Mucosa of descending colon (tissue), 3 donors: ENCODE measurements at places on chromosomes 5 and 9. TPM values are rescaled to one million over a fixed set of nuclear protein-coding genes. Genes with fewer than 3 reads are reported as not detected.

The SLC34A1 gene
- total RNA-seq, result not detected

The SH3GL2 gene
- total RNA-seq, result 0.63 TPM

- no peak for DNase-seq
Measured at GRCh38 chr9:6224393-6225154, 9.0 kb downstream of the IL33 start.

DNA sequence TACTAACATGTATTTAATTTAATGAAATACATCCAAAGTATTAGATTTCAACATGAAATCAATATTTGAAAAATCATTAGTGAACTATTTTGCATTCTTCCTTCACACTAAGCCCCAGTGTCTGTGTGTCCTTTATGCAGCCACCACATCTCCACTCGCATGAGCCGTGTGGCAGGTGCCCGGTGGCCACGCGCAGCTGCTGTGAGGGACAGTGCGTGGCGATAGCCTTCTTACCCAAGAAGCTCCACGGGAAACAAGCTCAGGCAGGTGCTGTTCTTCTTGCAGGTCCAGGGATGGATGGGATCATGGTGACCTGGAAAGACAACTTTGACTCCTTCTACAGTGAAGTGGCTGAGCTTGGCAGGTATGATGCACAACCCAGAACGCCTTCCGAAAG is 79.3 kb upstream of the OTULINL start:
- no peak for DNase-seq

DNA sequence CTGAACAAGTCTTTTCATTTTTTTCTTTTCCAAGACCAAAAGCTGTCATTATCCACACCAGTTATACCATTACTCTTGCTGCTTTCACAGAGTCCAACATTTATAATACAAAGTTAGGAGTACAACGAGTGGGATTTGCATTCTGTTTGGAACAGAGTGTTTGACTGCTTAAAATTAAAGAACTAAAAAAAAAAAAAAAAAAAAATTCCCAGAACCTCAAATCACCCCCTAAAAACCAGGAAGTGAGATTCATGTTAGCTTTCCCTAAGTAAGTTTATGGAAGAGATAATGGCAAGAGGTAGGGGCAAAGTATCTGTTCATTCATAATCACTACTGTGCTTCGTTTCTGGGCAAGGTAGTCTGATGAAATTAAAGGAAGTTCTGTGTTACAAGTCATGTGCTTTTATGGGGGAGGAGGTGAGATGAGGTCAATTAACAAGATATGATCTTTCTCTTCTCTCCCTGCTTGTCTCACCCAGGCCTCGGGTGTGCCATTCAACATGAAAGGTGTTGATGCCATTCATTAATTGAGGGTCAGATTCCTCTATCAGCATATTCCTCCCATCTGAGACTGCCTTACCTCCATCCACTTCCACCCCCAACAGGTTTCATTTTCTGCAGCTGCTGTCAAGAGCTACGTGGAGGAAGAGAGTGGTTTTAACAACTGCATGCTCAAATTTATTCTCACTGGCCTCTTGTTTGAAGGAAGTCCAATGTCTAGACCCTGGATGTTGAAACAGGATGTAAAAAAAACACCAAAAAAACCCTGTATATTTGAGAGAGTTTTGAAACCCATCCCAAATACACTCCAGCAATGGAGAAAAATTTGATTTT is 58.1 kb downstream of the MARCHF3 start:
- peak; percentile 31 for DNase-seq
